Endothelial cell (in vitro differentiated cells): ENCODE measurements at places on chromosomes 12 and 14. TPM values are rescaled to one million over a fixed set of nuclear protein-coding genes. Genes with fewer than 3 reads are reported as not detected.

RPGRIP1 gene
- 1.5 TPM for total RNA-seq

INSM2 gene
- total RNA-seq = not detected

KRT6A gene
- total RNA-seq = not detected

SLCO1A2 gene
- 2.1 TPM for total RNA-seq

DNA sequence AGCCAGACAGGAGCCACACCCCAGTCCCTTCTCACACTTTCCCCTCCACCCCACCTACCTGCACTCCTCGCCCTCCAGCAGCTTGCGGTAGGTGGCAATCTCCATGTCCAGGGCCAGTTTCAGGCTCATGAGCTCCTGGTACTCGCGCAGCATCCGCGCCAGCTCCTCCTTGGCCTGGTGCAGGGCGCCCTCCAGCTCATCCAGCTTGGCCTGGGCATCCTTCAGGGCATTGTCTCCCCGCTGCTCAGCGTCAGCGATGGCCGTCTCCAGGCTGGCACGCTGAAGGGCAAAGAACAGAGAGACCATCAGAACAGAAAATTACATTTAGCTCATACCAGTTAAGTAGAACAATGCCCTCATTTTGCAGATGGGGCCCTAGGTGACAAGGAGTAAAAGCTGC is 5.5 kb downstream of the KRT74 start:
- no peak overlapping the region for H3K27ac ChIP-seq
- no peak overlapping the region for H3K4me3 ChIP-seq
- no peak for DNase-seq
- H3K36me3 ChIP-seq = no peaks in the 10 kb centered on the region

GRCh38 chr14:23486036-23486435 is 16.5 kb downstream of the NGDN start:
- peak overlapping the region; percentile 70 for H3K27ac ChIP-seq
- DNase-seq = no peak
- peaks cover 42% of the 10 kb centered on the region for H3K4me1 ChIP-seq
- H3K4me3 ChIP-seq = no peak overlapping the region

DNA sequence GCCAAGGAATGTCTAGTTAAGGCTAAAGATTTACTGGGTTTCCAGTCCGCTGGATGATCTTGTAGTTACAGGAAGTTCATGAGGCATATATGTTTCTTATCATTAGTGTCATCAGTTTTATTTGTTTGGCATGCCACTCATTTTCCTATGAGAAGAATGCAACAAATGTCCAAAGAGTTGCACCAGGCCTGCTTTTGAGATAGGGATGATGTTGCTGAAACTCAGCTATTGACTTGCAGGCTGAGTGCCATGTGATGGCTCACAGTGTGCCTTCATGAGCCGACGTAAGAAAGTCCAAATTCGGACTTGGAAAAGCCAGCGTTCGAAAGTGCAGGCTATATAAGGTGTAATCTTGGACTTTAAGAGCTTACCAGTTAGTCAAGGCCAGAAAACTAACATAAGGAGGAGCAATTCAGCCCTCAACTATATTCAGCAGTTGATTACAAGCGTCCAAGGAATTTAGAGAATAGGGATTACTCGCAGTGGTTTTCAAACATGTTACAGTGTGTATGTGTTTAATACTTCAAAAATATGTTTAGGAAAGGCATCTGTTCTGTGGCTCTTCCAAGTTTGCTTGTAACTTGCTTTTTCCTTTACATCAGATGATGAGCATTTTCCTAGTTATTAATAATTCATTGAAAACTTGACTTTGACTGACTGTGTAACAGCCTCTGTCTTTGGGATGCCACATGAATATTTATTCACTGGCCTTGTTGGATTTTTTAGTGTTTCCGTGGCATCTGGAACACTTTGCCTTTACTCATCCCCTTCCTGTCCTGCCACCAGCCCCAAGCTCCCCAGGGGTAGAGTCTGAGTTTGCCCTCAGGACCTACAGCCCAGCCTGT is 101.3 kb downstream of the LGMN start:
- H3K4me1 ChIP-seq = no peaks in the 10 kb centered on the region
- H3K27me3 ChIP-seq = peaks cover 3% of the 10 kb centered on the region
- H3K36me3 ChIP-seq = peaks cover 34% of the 10 kb centered on the region
- H3K4me3 ChIP-seq = no peak overlapping the region
- no peak overlapping the region for H3K27ac ChIP-seq

DNA sequence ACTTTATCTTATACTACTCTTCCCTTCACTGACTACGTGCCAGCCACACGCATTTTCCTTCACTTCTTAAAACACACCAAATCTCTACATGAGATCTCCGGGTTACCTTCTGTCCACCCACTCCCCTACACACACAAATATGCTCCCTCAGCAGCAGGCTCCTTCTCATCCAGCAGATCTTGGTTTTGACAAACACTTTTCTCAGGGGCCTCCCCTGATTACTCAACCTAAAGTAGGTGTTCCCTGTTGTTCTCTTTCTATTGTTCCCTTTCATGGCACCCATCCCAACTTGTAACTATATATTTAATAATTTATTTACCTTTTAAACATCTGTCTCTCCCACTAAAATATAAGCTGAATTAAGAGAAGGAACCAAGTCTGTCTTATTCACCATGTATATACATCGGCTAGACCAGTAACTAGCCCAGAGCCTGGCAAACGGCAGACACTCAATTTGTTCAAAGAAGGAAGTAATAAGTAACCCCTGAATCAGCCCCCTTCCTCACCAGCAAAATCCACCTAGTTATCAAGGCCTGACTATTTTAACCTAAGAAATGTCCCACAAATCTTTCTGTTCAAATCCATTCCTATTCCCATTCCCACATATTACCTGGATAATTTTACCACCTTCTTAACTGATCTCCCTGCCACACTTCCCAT is 2.7 kb downstream of the C2CD5 start:
- peaks cover 22% of the 10 kb centered on the region for H3K4me1 ChIP-seq
- DNase-seq = no peak
- peaks cover 5% of the 10 kb centered on the region for H3K36me3 ChIP-seq
- peaks cover 4% of the 10 kb centered on the region for H3K27me3 ChIP-seq
- no peak overlapping the region for H3K27ac ChIP-seq
- no peak overlapping the region for H3K4me3 ChIP-seq

DNA sequence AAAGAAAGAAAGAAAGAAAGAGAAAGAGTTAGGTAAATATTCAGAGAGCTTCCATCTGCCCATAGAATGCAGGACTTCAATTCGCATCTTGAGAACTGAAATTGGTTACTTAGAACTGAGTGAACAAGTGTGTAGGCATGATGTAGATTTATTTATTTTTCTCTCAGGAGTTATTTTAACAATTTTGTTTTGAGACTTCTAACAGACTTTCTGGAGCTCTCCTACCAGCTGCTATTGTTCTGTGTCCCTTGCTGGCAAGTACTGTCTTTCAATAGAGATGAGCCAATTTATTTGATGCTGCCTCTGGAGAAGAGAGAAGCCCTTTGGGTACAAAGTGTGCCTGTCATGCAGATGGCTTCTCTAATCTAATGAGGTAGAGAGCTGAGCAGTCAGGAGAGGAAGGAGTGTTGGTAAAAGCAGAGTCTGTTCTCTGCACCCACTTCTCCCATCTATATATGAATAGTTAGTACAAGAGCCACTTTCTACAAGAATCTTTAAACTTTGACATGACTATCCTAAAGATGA is 67.0 kb downstream of the SYT1 start:
- H3K27me3 ChIP-seq = peaks cover 2% of the 10 kb centered on the region
- no peaks in the 10 kb centered on the region for H3K4me1 ChIP-seq
- no peak overlapping the region for H3K4me3 ChIP-seq
- no peaks in the 10 kb centered on the region for H3K36me3 ChIP-seq
- H3K27ac ChIP-seq = no peak overlapping the region
- no peak for DNase-seq

- peaks cover 74% of the 10 kb centered on the region for H3K4me1 ChIP-seq
- H3K4me3 ChIP-seq = peak overlapping the region; percentile 51
- DNase-seq = no peak
- H3K27me3 ChIP-seq = peaks cover 8% of the 10 kb centered on the region
- peaks cover 10% of the 10 kb centered on the region for H3K36me3 ChIP-seq
These were observed 42.8 kb downstream of the TSPAN9 start for GRCh38 chr12:3119756-3120601.

DNA sequence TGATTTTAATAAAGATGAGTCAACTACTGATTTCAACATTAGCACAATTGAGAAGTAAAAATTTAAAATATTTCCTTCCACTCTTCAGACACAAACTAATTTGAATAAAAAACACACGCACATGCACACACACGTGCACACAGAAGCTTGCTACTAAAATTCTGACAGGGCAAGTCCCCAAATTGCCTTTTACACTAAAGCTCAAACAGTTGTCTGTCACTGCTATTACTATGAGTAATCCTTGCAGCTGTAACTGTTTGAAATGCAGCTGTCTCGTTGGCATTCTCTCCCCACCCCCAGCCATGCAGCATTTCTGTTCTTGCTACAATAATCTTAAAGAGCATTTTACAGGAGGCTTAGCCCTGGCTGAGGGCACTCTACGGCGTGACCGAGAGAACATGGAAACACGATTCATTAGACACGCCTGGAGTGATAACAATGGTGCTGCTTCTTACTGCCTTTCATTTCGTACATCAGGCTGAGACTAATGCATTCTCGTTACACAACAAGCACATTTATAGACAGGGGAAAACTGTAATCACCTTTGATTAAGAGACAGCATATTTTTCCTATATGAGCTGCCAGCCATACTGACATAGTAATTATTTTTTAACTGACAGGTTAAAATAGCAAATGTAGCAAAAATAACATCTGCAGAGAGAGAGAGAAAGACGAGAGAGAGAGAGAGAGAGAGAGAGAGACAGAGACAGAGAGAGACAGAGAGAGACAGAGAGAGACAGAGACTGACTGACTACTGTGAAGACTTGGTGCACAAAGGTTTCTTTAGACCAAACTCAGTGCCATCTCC is 153.8 kb downstream of the MED13L start:
- DNase-seq = no peak
- H3K27ac ChIP-seq = no peak overlapping the region
- peaks cover 2% of the 10 kb centered on the region for H3K27me3 ChIP-seq
- no peak overlapping the region for H3K4me3 ChIP-seq
- no peaks in the 10 kb centered on the region for H3K36me3 ChIP-seq

- no peak overlapping the region for H3K4me3 ChIP-seq
- peaks cover 7% of the 10 kb centered on the region for H3K27me3 ChIP-seq
- H3K4me1 ChIP-seq = peaks cover 6% of the 10 kb centered on the region
- DNase-seq = no peak
- no peaks in the 10 kb centered on the region for H3K36me3 ChIP-seq
These were observed 97.0 kb downstream of the TMEM30B start for GRCh38 chr14:61184112-61184511.

DNA sequence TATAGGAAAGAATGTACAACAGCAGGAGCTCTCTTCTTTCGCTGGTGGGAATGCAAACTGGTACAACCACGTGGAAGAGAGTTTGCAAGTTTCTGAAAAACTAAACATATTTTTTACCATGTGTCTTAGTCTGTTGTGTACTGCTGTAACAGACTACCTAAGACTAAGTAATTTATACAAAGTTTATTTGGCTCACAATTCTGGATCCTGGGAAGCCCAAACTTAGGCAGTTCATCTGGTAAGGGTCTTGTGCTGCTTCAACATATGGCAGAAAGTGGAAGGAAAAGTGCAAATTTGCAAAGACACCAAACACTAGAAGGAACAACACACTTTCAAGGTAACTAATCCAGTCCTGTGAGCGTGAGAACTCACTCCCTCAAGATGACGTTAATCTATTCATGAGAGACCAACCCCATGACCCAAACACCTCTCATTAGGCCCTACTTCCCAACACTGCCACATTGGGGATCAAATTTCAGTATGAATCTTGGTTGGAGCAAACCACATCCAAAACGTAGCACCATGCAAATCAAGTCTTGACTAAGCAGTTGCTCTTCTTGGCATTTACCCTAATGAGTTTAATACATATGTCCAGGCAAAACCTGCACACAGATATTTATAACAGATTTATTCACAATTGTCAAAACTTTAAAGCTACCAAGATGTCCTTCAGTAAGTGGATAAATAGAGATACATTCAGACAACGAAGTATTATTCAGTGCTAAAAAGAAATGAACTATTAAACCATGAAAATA is 481.9 kb upstream of the FOXG1 start:
- no peaks in the 10 kb centered on the region for H3K36me3 ChIP-seq
- no peaks in the 10 kb centered on the region for H3K4me1 ChIP-seq
- H3K27me3 ChIP-seq = no peaks in the 10 kb centered on the region
- no peak for DNase-seq
- H3K4me3 ChIP-seq = no peak overlapping the region

DNA sequence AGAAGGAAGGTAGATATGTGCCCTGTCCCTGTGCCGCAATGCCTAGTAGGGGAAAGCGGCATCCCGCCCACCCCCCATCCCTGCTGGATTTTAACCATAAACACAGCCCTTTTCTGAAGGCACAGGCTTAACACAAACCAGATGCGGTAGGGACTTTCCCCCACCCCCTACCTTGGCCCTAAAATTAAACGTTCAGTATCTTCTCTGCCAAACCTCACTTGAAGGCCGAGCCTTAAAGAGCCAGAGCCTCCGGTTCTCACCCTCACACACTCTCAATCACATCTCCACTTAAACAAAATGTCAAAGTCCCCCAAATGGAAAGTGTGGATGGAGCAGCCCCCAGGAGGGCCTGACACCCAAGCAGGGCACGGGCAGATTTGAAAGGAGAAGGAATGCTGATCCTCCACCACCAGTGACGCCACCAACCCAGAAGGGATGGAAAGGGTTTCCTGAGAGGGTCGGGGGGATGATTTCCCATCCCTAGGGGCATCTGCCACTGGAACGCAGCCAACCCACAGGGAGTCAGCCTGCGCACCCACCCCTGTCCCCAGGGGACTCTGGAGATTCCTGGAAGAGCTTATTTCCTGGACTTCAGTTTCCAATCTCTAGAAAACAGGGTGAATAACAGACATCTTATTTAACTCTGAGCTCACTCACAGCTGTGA is 26.4 kb downstream of the ACTN1 start:
- no peak for DNase-seq

GRCh38 chr12:14841761-14842160 is 1.6 kb downstream of the ART4 start:
- no peaks in the 10 kb centered on the region for H3K27me3 ChIP-seq
- peaks cover 20% of the 10 kb centered on the region for H3K4me1 ChIP-seq
- no peak for DNase-seq
- no peak overlapping the region for H3K4me3 ChIP-seq
- H3K27ac ChIP-seq = no peak overlapping the region

GRCh38 chr12:13887779-13888388 is 93.5 kb downstream of the GRIN2B start:
- no peak overlapping the region for H3K4me3 ChIP-seq
- no peaks in the 10 kb centered on the region for H3K36me3 ChIP-seq
- peaks cover 9% of the 10 kb centered on the region for H3K4me1 ChIP-seq
- H3K27ac ChIP-seq = no peak overlapping the region
- no peaks in the 10 kb centered on the region for H3K27me3 ChIP-seq
- no peak for DNase-seq

DNA sequence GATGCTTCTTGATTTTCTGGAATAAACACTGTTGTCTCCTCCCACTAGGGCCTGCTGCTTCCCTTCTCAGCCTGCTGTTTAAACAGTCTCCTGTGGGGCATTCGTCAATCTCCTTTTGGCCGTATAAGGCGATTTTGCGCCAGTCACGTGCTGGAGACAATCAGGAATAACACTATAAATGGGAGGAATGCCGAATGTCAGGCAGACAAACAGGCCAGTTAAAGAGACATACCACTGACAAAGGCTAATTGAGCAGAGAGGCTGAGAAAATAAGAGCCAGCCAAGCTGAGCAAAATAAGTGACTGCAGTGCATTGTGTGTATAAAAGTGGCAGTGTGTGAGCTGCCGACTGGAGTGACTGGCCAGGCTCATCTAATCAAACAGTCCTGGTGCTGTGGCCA is 23.3 kb downstream of the DMAC2L start:
- peak overlapping the region; percentile 71 for H3K4me3 ChIP-seq
- no peaks in the 10 kb centered on the region for H3K36me3 ChIP-seq
- peak overlapping the region; percentile 98 for H3K27ac ChIP-seq
- peaks cover 2% of the 10 kb centered on the region for H3K27me3 ChIP-seq
- peaks cover 46% of the 10 kb centered on the region for H3K4me1 ChIP-seq

GRCh38 chr12:41531147-41531829 is 343.2 kb downstream of the PDZRN4 start:
- H3K27ac ChIP-seq = no peak overlapping the region
- peaks cover 2% of the 10 kb centered on the region for H3K4me1 ChIP-seq
- DNase-seq = no peak
